ENCODE measurements at places on chromosomes 4 and X.
A peak's percentile ranks its signal among the peaks of the same experiment; 100 is the strongest.

DNA sequence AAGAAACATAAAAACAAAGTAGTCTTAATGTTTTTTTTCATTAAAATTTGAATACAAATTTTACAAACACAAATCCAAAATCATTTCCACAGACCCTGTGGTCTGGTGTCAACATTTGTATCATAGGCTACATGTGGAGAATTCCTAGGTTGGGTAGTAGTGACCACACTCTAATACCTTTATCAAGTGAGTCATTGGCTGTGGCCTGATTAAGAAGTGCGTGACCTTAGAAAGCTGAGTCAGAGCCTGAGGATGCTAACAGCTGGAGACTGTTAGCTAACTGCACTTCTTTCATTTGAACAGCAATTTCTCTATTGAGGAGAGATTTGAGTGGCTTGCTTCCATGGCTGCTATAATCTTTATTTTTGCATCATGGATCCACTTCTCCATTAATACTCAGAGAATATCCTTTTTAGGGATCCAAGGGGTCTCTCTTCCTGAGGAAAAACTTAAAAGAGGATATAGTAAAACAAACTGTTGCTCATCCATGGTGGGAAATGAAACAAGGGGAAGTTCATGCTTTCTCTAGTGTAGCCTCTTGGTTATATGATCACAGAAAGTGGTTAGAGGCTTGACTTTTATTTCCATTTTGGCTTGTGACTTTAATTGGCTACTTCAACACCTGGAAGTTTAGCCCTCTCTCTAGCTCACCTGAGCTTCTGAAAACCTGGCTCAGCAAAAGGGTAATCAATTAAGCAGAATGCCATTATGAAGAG, 335.8 kb downstream of the PABPC4L start:
- peak; percentile 75 for DNase-seq

- DNase-seq = no peak
These were observed 19.3 kb upstream of the ZNF81 start for GRCh38 chrX:47817421-47817820.

- DNase-seq = no peak
These were observed 25.2 kb downstream of the LEF1 start for GRCh38 chr4:108143515-108143914.

DNA sequence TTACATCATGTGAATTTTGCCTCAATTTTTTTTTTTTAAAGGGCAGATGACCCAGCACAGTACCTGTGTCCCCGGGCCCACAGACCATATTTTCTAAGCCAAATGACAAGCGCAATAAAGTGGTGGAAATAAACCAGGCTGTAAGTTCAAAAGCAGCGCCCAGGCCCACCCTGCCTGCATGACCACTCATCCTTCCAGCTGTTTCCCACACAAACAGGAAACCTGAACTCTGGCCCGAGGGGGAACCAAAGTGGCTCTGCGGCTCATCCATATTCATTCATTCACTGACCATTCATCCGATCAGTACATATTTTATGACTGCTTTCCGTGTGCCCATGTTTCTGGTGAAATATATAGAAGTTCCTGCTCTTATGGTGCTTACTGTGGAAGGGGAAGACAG, 33.7 kb upstream of the CRMP1 start:
- no peak for DNase-seq

DNA sequence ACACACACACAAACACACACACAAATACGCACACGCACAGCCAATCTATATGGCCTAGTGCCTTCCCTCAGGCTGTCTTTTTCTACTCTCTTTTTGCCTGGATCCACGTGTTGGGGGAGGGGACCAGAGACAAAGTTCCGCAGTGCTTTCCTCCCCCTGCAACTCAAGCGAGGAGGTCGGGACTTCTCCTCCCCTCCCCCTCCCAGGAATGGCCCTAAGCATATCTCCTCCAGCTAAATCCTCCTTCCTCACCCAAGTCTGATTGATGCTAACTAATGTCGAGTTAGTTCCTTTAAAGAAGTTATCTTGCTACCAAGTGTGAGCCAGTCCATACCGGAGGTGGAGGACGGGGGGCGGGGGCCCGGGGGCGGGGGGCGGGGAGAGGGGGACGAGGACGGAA, 141.2 kb upstream of the ZIC3 start:
- DNase-seq = no peak

DNA sequence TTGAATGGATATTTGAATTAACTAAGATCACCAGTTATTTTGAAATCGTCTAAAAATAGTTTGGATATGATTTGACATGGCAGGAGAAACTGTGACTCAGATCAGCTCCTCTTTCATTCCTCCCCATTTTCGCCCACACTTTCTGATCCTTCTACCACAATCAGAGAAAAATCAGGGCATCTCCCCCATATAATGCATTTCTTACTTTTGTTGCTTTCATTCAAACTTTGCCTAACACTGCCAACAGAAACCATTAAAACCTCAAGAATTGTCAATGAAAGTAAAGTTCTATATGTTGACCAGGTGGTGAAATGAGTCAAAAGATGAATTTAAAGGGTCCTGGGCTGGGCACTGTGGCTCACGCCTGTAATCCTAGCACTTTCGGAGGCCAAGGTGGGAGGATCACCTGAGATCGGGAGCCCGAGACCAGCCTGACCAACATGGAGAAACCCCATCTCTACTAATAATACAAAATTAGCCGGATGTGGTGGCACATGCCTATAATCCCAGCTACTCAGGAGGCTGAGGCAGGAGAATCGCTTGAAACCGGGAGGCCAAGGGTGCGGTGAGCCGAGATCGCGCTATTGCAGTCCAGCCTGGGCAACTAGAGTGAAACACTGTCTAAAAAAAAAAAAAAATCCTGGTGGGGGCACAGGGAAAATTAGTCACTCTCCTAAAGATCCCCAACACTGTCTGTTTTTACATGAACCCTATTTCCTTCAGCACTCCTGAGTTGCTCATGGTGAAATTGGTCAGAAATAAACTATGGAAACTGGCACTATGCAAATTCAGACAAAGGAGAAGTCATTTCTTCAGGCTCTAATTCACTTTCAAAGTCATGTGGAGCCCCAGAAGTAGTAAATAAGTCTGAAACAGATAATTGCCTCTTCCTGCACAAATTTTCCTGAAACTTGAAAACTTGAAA, 122.8 kb upstream of the NOCT start:
- no peak for DNase-seq

DNA sequence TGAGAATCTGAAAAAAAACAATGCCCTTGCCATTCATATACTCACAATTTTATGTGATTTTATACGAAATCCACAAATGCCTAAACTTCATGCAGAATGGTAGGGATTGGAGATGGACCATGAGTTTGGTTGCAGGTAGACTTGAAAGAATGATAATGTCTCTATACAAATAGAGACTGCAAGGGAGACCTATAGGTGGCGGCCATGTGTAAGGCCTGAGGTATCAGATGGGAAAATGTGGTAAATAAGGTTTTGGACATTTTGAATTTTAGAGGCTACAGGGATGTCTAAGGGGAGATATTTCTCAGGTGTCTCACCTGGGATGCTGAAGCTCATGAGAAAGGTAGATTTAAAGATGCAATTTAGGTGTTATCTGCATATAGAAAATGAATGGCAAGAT, 78.0 kb downstream of the GABRB1 start:
- DNase-seq = no peak

DNA sequence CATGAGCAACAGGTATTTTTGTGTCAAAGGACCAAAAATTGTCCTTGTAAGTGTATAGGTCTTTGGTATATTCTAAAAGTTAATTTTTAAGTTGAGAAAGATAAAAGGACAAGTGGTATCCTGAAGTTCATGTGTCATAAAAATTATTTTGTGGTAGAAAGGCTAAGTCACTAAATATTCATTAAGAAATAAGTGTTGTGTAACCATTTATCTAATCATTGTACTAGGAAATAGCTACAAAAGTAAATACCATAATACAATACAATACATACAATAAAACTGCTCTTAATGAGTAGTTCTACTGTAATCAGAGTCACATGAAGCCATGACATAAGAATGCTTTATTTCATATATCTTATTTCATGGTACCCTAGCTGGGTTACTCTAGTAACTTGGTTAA, 82.5 kb upstream of the ATOH1 start:
- DNase-seq = no peak

GRCh38 chr4:128869776-128870509, 60.4 kb downstream of the JADE1 start:
- DNase-seq = no peak

All from stromal cell of bone marrow (primary cell).